ENCODE measurements at places on chromosomes 2 and 18. TPM values are rescaled to one million over a fixed set of nuclear protein-coding genes. Genes with fewer than 3 reads are reported as not detected.

- no peak for DNase-seq
These were observed 765.4 kb downstream of the MBD2 start for GRCh38 chr18:53458944-53459580.

DNA sequence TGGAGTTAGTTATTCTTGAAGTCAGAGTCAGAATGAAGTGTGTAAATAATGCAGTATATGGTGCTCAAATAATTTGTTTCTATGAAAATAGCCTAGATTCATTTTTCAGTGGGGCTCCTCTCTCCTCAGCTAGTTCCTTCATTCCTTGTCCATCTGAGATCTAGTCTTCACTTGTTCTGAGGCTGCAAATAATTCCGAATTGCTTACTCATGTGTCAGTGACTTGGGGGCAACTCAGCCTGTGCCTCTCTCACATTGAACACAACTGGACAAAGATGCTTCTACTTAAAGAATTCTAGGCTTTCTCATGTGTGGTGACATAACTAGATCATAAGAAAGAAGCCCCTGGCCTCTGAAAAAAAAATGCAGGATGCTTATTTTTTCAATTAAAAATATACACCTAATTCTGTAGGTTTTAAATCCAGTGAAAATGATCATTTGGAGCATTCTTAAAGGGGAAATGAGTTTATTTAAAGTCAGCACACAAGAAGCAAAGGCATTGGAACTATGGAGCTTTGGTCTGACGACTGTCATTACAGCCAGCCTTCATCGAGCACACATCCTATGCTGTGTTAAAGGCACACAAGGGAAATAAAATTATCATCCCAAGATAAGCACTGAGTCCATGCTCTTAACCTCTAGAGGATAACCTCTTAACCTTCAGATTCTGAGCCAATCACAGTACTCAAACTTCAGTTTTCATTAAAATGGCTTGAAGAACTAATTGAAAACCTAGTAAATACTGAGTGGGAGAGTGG is 24.8 kb upstream of the SCN7A start:
- DNase-seq, result no peak

- peak; percentile 70 for DNase-seq
These were observed 98.3 kb upstream of the ID2 start for GRCh38 chr2:8583400-8584173.

Gene SULT1C3
- total RNA-seq, result not detected

GRCh38 chr18:48302736-48303135 is 106.4 kb downstream of the ZBTB7C start:
- DNase-seq, result no peak

Gene SLC9A2
- total RNA-seq, result not detected

Gene TPO
- total RNA-seq, result 4.6 TPM

DNA sequence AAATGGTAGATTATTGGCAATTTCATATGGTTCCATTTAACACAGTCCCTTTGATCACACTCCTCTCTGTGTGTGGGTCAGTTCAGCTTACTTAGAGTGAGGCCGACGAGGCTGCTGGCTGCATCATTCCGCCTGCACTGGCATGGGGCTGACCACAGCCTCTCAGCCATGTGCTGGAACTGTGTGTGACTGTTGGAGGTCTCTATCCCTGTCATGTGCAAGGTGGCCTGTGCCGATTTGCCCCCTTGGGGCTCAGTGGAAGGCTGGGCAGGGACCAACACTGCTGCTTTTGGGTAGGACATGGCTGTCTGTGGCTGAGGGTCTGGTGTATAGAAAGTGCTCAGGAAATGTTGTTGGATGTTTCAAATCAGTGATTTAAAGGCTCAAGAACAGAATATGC is 454.0 kb upstream of the HS6ST1 start:
- no peak for DNase-seq

DNA sequence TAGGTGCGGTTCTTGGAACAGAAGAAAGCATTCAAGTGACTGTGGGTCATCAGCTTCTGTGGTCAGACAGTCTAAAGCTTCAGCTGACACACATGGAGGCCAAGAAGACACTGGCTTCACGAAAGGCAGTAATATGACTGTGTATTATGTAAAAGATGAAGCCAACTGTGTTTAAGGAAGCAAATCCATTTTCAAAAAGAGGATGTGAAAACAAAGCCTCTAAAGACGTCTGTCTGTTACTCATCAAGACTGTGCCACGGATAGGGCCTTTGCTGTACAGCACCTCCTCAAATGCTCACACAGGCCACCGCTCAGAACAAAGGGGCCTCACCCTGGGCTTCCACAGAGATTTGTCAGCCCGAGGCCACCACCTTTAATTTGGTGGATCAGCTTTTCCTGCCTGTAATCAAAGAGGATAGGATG is 21.1 kb upstream of the TMEM163 start:
- DNase-seq, result no peak

GRCh38 chr2:1233281-1233680 is 180.0 kb upstream of the TPO start:
- no peak for DNase-seq

DNA sequence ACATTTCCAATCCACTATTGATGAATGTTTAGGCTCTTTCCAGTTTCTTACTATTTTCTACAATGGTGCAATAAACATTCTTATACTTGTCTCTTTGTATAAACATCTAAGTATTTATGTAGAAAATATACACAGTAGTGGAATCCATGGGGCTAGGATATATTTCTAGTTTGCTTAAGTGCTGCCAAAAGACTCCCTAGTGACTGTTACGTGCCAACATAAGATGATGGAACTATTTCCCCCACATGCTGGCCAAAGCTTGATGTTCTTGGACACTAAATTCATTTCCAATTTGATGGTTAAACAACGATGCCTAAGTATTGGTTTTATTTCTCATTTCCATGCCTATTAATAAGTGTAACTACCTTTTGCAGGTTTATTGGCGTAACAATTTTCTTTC is 378.4 kb upstream of the HNRNPA3 start:
- DNase-seq, result no peak

Gene FOXI3
- not detected for total RNA-seq

Gene STARD6
- total RNA-seq, result not detected

DNA sequence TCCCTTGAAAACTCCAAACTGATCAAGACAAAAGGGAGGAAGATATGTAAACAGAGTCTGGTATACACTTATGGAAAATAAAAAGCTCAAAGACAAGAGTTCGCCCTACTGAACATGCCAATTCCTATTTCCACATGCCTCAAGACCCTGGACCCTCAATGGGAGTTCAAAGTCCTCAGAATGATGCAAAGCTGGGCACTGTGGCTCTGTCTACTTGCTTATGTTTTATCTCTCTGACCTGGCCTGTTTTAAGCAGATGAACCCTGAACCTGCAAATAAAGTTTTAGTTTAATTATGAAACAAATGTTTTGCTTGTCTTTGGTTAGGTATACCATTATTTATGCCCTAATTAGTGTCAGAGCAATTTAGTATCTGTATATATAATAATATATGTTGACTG is 22.6 kb downstream of the NR4A2 start:
- no peak for DNase-seq

Data from esophagus squamous epithelium (tissue), 5 donors.